Mucosa of gallbladder (tissue), 1 donor: ENCODE measurements at places on chromosomes 3 and 15. TPM values are rescaled to one million over a fixed set of nuclear protein-coding genes. Genes with fewer than 3 reads are reported as not detected.

MYNN gene
- total RNA-seq: 14.0 TPM

TF gene
- total RNA-seq: 22.7 TPM

ARHGEF26 gene
- total RNA-seq: 56.7 TPM

P2RY12 gene
- total RNA-seq: 7.6 TPM

CPA3 gene
- 46.6 TPM for total RNA-seq

IQCF5 gene
- total RNA-seq: not detected

ELL3 gene
- total RNA-seq: 8.5 TPM

RNF111 gene
- total RNA-seq: 34.5 TPM

SHQ1 gene
- total RNA-seq: 18.8 TPM

C3orf70 gene
- 20.0 TPM for total RNA-seq

EFCC1 gene
- total RNA-seq: 25.1 TPM
